ENCODE measurements at places on chromosomes 5 and 9.

GRCh38 chr5:80977764-80978163, 17.6 kb downstream of the RASGRF2 start:
- no peak for DNase-seq

- DNase-seq, result no peak
Measured at GRCh38 chr5:59066367-59067163, 483.7 kb downstream of the RAB3C start.

DNA sequence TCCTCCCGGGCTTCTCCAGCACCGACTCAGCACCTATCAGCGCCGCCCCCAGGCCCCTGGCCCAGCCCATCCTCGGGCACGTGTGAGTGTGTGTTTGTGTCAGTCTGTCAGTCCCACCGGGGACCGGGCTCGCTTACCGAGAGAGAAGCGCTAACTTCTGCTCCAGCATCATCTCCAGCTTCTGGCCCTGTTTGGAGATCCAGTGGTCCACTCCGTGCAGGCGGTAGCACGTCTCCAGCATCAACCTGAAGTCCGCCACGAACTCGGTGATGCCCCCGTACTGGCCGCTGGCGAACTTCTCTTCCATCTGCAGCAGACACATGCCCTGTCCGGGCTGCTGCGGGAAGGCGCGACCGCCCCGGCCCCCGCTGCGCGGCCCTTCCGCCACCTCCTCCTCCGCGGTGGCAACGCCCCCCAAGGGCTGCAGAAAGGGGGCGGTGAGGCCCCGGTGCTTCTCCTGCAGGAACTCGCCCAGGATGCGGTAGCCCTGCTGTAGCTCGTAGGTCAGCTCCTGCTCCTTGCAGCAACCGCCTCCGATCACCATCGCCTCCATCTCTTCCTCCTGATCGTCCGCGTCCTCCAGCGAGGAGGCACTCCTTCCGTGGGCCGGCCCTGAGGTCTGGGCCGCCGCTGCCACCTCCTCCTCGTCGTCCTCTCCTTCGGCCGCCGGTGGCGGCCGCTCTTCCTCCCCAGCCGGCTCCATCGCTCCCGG, 8.2 kb downstream of the RANBP6 start:
- peak; percentile 68 for DNase-seq

- DNase-seq, result no peak
Measured at GRCh38 chr5:41874512-41875060, 4.4 kb upstream of the OXCT1 start.

DNA sequence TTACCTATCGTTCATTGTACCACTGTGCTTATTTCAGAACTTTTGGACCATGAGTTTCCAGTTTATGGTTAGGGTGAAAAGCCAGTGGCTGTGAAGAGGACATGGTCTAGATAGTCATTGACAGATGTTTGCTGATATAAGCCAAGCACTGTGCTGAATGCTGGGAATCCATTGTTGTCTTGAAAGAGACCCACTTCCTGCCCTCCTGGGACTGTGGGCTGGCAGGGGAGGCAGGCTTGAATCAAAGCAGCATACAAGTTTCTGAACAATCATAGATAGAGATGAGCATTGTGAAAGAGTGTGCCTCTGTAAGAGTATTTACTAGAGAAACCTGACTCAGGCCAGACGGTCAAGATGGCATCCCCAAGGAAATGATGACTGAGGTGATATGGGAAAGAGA, 73.4 kb downstream of the NMUR2 start:
- no peak for DNase-seq

DNA sequence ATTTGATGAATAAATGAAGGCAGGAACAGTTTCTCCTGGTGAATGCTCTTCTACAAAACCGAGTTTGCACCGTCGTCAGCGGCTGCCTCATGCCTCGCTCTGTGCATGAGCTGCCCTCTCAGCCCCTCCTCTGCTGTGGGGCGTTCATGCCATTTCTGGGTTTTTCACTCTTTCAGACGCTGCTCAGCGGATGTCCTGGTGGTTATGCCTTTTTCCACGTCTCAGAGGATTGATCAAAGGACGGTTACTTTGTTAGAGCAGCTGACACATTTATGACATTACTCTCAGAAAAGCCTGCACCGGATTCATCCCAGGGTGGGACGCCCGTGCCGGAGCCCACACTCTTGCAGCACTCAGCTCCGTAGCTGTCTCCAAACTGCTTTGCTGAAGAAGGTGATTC, 195.9 kb upstream of the PPP1R26 start:
- DNase-seq, result no peak

- no peak for DNase-seq
Measured at GRCh38 chr9:90309809-90310520, 332.7 kb downstream of the DIRAS2 start.

GRCh38 chr5:170617533-170618490, 114.0 kb downstream of the KCNIP1 start:
- no peak for DNase-seq

DNA sequence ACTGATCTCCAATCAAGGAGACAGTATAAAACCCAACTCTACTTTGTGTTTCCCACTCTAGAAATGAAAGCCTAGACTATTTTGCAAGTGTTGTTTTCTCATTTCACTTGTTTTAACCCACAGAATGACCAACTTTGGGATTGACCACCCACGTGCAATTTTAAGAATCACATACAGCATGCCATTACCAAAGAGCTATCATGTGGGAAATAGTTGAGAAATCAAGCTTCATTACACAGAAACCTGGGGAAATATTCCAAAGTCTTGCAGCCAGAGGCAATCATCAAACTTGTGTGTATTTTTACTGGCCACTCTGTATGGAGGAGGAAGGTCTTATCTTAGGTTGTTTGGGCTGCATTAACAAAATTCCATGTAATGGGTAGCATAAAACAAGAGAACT, 451.4 kb upstream of the DAB2 start:
- no peak for DNase-seq

Data from SK-N-DZ (cell line).